ENCODE measurements at places on chromosomes 4 and X. TPM values are rescaled to one million over a fixed set of nuclear protein-coding genes. Genes with fewer than 3 reads are reported as not detected.

The PAGE2B gene
- not detected for total RNA-seq

DNA sequence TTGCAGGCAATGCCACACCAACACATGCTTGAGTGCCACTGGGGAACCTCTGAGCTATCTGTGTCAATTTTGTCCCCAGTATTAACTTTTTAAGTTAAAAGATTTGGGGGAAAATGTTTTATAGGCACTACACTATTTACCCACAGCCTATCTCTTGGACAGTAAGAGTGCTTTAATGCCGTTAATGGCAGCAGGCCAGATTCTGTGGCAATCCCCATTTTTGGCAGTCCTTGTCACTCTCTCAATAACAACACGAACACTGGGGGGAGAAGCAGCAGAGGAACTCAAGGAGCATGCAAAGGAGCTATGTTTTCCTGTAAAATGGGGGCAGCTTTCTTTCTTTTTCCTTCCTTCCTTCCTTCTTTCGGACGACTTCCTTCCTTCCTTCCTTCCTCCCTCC, 168.6 kb downstream of the NSUN7 start:
- peak; percentile 83 for DNase-seq

The MAGEE1 gene
- 4.2 TPM for total RNA-seq

The EGFL6 gene
- not detected for total RNA-seq

GRCh38 chrX:4935401-4935800, 1222.0 kb upstream of the PRKX start:
- DNase-seq: no peak

DNA sequence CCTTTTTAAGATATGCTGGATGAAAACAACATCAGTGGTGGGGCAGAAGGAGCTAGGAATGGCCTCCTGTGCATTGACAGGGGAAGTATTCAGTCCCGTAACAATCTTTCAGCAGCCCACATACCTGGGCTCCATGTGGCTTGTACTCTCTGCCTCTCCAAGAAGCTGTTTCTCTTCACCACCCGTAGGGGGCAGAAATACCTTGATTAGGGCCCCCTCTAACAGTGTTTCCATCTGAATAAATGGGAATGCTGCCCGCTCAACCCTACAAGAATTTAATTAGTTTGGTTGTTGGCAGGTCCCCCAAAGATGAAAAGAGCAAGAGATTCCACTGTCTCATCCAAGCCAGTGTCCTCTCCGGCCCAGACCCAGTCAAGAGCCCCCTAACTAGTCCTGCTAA, 155.2 kb downstream of the SMIM20 start:
- DNase-seq: peak; percentile 11

The CSTF2 gene
- 24.6 TPM for total RNA-seq

- DNase-seq: peak; percentile 53
Measured at GRCh38 chrX:14095702-14096101, 66.0 kb upstream of the GEMIN8 start.

The L1CAM gene
- total RNA-seq: 58.0 TPM

GRCh38 chr4:98662626-98663225, 4.3 kb upstream of the TSPAN5 start:
- DNase-seq: no peak

The PACRGL gene
- 10.3 TPM for total RNA-seq

DNA sequence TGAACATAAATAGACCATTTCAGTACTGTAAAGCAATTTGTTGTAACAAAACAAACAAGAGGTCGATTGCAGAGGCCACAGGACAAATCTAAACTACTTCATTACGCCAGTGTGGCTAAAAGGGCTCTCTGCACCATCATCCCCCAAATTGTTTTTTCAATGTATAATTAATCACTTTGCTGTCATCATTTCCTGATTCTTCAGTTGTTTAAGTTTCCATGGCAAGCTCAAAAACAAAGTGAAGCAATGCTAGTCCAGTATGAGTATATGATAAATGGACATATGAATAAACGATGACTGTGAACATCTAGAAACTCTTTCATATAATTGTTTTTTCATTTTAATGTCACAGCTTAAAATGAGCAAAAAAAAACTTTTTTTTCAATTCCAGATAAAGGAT, 235.4 kb upstream of the FGF13 start:
- no peak for DNase-seq

The SPANXN4 gene
- total RNA-seq: not detected

- no peak for DNase-seq
Measured at GRCh38 chr4:683247-683897, 5.6 kb downstream of the SLC49A3 start.

The TRIM60 gene
- total RNA-seq: not detected
